Stimulated activated CD8-positive, alpha-beta memory T cell treated with anti-CD3 and anti-CD28 coated beads, Interleukin-4, amount 100 ng/mL, for 1 hour (primary cell): ENCODE measurements at places on chromosomes 7 and 10.

GRCh38 chr7:81761821-81762220, 8.0 kb downstream of the HGF start:
- no peak for DNase-seq

DNA sequence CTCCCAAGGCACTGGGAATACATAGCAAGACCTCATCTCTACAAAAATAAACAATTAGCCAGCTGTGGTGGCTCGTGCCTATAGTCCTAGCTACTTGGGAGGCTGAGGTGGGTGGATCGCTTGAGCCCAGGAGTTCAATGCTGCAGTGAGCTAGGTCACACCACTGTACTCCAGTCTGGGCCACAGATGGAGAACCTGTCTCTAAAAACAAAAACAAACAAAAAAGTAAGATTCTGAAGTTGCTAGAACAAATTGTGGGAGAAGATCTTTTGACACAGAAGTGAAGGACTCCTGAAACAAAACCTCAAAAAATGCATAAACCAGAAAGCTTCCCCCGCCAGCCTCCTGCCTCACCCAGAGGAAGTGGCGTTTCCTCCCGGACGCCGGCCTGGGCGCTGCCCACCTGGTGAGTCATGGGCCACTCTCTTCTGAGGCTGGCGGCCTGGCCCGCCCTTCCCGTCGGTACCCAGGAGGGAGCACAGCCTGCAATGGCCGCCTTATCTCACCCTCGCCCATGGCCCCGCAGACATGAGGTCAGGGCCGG, 25.4 kb upstream of the ELN start:
- no peak for DNase-seq

DNA sequence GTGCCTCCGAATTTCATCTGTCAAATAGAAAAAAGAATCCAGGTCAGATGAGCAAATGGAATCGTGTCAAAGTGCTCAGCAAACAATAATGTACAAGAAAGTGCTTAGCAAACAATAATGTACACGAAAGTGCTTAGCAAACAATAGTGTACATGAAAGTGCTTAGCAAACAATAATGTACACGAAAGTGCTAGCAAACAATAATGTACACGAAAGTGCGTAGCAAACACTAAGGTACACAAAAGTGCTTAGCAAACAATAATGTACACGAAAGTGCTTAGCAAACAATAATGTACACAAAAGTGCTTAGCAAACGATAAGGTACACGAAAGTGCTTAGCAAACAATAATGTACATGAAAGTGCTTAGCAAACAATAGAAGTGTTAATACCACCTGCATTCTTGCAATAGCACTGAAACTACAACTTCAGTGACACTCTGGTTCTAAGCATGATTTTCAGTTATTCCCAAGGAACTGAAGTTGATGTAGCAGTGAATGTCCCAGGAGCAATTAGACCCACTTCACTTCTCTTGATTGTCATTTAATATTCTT, 33.4 kb upstream of the MYL10 start:
- no peak for DNase-seq

GRCh38 chr10:123583639-123584418, 82.3 kb upstream of the GPR26 start:
- DNase-seq = no peak

DNA sequence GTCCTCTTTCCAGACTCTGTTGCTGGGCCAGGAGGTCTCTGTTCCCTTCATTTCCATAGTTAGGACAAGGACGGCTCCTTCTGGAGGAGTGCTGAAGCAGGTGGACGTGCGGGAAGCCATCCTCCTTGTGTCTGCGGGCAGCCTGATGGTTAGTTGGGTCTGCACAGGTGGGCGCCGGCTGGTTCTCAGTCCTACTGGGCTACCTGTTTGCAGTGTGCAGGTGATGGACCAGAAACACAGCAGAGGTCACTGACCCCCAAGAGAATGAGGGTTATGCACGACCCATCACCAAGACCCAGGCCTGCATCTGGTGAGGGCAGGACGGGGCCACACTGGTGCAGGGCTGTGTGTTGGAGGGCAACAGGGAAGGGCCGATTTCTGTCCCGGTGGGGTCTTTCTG, 7.8 kb downstream of the RARRES2 start:
- no peak for DNase-seq

- DNase-seq = no peak
These were observed 26.1 kb upstream of the TRUB1 start for GRCh38 chr10:114911801-114912469.

DNA sequence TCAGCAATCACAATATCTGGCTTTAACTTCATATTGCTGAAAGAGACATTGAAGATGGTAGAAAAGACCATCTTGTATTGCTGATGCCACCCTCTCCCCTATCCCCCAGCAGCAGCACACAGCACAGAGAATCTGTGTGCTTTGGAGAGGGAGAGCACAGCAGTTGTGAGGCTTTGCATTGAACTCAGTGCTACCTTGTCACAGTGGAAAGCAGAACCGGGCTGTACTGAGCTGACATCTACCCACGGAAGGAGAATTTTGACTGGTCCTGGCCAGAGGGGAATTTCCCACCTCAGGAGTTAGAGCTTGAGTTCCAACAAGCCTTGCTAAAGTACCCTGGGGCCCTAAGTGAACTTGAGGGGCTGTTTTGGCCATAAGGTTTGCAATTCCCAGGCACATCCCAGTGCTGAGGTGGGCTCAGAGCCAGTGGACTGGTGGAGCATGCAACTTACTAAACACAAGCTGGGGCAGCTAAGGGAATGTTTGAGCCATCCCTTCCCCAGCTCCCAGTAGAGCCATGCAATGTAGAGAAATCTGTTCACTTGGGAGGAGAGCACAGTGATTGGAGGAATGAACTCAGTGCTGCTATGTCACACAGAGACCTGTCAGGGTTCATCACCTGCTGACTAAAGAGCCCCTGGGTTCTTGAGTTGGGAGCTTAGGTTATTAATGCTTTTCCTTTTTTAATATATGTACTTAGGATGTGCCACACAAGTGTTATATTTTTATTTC, 62.1 kb downstream of the OR13A1 start:
- DNase-seq = no peak

- no peak for DNase-seq
These were observed 149.7 kb downstream of the PAXIP1 start for GRCh38 chr7:154853063-154853726.

DNA sequence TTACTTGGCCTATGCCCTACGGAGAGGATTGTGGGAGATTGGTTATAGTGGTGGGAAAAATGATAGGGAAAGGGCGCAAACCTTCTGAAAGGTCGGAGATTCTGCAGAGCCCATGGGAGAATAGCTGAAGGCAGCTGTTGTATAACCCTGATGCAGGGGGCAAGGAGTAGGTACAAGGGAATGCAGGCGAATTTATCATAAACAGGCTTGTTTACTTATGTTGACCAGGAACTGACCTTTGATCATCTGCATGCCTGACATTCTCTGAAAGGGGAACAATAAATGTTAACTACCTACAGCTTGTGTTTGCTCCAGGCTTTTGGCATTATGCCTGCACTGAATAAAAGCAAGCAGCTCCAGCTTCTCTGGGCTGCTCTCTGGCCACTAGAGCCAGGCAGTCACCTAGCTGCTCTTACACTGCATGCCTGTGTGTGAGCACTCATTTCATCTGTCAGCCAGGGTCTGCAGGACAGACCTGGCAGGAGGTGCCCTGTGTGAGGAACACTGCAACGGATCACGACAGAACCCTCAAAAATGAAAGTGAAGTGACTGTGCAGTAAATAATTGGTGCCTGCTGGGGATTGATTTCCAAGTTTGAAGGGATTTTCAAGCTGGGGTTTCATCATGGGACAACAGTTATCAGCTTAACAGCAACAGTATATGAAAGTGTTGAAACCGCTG, 31.1 kb upstream of the ABCA13 start:
- DNase-seq = no peak

- no peak for DNase-seq
These were observed 202.3 kb upstream of the KLF6 start for GRCh38 chr10:3987143-3987974.

- no peak for DNase-seq
These were observed 211.1 kb upstream of the ZNF804B start for GRCh38 chr7:88548399-88548798.

DNA sequence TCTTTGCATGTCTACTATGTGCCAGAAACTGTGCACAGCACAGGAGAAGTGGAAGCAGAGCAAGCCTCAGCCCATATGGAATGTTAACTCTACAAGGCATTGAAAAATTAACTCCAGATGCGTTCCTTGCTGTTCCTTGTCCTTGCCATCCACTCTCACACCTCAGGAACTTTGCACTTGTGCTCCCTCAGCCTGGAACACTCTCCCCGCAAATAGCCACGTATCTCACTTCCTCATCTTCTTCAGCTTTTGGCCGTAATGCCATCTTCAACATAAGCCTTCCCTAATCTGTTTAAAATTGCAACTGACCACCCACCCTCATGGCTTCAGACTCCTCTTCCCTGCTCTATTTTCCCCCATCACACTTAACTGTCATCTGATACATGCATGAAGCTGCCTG, 83.2 kb upstream of the CAPZA2 start:
- no peak for DNase-seq

- DNase-seq = no peak
These were observed 72.8 kb downstream of the PRKCQ start for GRCh38 chr10:6507311-6507710.

DNA sequence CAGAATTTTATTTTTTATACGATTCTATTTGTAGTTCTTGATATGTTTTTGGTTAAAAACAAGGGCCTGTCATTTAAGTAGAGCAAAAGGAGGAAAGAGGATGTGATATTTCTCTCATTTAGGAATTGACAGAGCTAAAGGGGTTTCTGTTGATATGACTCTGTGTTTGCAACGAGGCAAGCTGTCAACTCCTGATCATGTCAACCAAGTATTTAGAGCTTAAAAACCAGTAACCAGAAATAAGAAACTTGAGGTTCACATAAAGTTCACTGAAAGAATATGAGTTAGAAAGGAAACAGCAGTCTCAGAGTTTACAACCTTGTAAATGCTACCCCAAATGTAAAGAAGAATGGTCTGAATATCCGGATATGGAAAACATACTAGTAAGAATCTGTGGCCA, 434.2 kb downstream of the PARD3 start:
- no peak for DNase-seq

- DNase-seq = no peak
These were observed 44.1 kb downstream of the DGKB start for GRCh38 chr7:14858410-14858809.

DNA sequence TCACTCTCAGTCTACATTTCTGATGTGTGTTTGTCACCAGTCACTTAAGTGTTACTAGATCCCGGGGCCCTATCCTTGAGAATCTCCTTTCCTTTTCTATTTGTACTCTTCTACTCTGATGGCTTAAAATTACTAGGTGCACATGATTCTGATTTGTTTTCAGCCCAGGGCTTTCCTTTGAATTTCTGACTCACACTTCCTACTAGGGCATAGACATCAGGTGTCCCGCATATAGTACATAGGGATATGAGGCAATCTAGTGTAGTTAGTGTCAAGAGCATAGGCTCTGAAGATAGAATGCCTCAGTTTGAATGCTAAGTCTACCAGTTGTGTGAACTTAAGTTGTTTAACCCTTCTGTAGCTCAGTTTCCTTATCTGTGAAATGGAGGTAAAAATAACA, 49.4 kb upstream of the LRRN3 start:
- no peak for DNase-seq

DNA sequence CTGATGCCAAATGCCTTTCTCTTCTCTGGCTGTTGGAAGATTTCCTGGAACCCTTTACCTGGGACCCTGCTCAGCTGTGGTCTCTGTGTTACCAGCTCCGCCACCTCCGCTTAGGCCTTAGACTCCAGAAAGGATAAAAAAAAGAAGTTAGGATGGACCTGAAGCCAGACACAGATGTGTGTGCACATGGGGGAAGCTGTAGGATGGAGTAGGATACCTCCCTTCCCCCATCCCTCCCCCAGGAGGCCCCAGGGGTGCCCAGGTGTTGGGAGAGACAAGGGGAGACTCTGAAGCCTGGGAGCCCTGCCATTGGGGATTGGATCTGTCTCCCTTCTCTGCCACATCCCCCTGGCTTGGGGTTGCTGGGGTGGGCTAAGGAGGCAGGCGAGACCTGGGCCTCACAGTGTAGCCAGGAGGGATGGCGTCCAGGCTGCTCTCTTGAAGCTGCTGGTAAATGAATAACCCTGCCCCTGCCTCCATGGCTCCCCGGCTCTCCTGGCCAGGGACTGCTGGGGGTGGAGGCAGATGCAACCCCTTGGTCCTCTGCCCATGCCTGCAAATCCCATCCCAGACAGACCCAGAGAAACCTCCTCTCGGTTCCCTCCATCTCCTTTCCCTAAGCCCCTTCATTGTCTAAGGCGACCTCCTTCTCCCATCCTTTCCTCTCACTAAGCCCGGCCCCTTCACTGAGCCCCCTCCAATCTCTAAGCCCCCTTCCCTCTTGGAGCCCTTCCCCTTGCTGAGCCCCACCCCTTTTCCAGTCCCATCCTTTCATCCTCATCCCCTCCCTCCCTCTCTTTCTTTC, 8.0 kb downstream of the CLDN3 start:
- no peak for DNase-seq

DNA sequence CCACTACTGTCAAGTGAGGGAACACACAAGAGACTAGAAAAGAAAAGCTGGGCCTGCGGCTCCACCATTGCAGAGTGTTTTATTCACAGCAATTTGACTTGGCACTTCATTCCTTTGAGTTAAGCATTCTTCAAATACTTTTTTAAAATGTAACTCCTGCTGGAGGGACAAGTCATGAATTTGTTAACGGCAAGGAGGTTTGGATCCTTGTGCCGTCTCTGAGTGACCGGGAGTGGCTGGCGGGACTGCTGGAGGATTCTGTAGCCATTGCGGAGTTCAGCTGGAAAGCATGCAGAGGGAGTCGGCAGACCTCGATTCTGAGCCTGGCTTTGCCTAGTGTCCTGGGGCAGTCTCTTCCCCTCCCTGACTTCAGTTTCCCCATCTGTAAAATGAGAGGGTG, 9.8 kb downstream of the HSPA12A start:
- DNase-seq = no peak

DNA sequence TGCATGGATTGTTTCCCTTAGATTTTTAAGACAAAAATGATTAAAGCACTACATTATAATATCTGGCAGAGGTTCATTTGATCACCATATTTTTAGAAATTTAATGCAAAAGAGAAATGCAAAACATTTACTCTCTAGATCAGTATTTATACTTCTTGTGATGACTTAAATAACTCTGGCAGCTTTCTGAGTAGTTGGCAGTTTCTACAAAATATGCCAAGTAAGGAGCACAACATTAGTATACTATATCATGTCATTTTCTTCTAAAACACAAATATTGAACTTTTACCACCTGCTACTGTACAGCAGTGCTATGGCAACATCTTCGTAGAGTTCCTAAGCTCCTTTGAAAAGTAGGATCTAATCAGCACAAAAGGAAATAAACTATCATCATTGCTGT, 275.2 kb downstream of the PCDH15 start:
- DNase-seq = no peak
